AG09319 (cell line): ENCODE measurements at places on chromosomes 6 and 20.

DNA sequence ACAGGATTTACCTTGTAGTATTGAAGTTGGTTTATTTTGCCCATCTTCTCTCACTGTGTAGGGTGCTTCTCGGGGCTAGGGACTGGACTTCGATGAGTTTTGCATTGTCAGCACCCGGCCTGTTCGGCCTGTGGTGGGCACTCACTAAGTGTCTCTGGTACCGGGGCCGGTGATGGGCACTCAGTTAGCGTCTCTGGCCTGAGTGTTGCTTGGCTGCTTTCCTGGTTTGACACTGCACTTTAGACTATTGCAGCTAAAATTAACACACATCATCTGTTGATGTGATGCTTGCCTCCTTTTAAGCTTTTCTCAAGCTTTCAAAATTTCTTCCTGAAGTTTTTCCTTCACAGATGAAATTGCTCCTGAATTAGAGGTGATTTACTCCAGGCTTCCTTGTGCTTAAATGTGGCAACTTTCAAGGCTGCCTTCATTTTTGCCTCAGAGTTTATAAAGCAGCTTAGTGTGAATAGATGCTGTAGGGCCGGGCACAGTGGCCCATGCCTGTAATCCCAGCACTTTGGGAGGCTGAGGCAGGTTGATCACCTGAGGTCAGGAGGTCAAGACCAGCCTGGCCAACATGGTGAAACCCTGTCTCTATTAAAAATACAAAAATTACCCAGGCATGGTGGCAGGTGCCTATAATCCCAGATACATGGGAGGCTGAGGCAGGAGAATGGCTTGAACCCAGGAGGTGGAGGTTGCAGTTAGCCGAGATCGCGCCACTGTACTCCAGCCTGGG lies 41.7 kb upstream of the TULP4 start:
- DNase-seq, result no peak

DNA sequence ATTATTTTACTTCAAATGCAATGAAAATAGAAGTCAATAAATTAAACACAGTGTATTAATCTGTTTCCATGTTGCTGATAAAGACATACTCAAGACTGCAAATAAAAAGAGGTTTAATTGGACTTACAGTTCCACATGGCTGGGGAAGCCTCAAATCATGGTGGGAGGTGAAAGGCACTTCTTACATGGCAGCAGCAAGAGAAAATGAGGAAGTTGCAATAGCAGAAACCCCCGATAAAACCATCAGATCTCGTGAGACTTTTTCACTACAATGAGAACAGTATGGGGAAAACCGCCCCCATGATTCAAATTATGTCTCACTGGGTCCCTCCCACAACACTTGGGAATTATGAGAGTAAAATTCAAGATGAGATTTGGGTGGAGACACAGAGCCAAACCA lies 82.2 kb downstream of the GPR63 start:
- no peak for DNase-seq

DNA sequence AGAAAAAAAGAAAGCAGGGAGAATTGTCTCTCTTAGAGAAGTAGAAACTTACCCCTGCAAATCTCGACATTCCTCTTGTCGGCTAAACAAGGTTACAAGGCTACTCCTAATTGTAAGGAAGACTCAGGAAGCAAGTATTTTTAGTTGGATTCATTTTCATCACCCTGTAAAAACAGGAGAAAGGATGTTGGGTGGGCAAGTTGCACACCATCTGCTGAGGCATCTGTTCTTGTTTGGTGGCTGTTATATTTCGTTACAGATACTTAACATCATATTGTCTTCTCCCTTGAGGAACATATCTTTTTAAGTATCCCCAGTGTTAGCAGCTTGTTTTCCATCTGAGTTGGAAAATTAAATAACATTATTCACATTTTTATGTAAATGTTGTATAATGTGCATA lies 187.5 kb downstream of the PLCB4 start:
- no peak for DNase-seq

- no peak for DNase-seq
Measured at GRCh38 chr6:55449225-55449624, 122.0 kb downstream of the GFRAL start.

DNA sequence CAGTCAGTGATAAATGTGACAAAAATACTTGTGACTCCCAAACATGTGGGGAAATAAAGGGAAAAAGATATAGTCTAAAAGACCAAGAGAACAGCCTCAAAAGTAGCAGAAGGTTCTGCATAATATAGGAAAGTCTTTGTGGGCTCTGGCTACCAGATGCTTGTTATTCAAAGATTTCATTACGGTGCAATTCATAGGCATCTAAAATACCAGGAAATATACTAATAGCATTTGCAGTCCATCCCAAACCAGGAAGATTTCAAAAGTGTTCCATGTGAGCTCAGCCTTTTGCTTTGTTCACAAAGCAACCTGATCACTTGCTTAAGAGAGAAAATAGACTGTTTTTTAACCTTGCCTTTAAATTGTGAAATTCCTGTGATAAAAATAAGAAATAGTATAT lies 506.7 kb upstream of the MARCKS start:
- no peak for DNase-seq

DNA sequence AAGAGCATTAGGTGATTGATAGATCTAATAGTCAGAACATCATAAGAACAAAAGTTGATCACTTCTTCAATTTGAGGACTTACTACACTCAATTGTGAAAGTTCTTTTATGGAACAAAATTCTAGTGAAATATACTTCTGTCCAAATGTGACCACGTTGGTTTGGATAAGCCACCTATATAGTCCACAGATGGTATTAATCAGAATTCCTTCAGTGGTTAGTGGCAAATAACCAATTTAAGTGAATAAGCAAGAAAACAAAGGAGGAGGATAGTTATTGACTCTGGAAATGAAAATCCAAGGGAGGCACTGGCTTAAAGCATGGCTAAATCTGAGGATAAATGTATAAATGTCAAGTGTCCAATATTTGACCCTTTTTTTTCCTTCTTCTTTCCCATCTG lies 268.5 kb upstream of the MARCKS start:
- DNase-seq, result no peak

DNA sequence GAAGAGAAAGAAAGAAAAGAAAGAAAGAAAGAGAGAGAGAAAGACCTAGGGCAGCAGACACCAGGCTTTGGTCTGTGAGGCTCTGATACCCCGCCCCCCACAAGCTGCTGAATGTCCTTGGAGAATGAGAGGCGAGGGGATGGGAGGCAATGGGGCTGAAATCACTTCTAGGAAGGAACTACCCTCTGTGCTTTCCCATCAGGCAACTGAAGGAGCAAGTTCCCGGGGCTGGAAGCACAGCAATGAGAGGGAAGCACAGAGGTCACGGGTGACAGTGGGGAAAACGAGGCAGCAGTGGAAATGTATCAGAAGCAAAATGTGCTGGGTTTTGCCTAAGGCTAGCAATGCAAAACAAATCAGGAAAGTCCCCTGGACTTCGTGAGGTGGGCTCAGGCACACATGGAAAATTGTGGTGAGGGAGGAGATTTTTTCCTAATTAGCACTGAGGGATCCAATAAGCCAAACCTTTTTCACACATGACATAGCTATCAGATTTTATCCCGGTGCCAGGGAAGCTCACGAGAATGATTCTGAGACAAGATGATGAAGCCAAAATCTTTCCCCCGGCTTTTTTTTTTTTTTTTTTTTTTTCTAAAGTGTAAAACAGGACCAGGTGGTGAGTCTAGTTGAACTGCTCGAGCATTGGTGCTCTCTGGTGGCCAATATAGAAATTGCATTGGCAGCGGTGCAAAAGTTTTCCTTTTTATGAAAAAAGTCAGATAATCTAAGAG lies 16.8 kb upstream of the ARFGEF2 start:
- peak; percentile 35 for DNase-seq

DNA sequence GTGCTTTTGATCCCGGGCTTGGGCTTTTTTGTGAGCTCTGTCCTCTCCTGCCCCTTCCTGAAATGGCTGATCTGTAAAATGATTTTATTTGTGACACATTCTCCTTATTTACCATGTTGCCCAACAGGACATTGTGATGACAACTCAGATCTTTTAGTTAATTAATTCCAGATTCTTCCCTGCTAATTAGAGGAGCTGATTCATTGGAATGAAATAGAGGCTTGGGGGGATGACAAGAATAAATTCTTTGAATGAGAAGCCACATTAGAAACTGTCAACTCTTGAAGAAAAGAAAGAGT lies 26.1 kb upstream of the GABRR1 start:
- no peak for DNase-seq

DNA sequence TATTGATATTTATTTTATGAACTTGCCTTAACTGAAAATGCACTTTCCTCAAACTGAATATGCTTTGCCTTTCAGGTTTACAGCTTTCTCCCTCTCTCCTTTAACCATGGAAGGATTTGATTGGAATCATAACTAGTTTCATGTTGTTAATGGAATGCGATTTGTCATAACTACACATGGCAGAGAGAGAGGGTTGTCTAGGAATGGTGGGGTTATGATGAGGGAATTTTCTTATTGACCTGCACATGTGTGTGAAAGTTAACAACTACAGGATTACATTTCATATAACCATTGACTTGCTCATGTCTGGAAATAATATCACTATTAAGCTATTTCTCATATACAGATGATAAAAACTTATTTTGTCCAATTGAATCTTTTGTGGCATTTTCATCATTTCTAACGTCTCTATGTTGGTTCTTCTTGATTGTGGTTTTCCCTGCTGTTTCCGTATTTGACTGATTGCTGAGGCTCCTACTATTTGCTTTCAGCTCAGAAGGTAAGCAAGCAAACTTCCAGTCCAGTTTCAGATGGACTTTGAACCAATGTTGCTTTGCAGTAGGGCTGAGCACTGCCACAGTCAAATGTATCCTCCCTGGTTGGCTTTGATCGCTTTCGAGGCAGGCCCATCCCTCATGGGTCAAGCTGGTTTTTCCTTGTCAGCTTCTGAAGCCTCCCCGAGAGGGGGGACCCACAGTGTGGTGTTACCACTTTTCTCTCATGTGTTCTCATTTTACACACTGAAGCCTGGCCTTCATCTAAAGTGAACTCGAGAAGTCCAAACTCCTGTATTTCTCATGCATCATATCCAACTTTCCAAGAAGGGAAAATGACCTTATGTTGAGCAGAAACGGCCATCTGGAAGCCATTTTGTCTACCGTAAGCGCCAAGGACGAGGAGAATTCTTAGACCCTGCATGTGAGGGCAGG lies 7.6 kb upstream of the CCN2 start:
- no peak for DNase-seq

- peak; percentile 31 for DNase-seq
Measured at GRCh38 chr20:9353916-9354276, 160.5 kb upstream of the LAMP5 start.

DNA sequence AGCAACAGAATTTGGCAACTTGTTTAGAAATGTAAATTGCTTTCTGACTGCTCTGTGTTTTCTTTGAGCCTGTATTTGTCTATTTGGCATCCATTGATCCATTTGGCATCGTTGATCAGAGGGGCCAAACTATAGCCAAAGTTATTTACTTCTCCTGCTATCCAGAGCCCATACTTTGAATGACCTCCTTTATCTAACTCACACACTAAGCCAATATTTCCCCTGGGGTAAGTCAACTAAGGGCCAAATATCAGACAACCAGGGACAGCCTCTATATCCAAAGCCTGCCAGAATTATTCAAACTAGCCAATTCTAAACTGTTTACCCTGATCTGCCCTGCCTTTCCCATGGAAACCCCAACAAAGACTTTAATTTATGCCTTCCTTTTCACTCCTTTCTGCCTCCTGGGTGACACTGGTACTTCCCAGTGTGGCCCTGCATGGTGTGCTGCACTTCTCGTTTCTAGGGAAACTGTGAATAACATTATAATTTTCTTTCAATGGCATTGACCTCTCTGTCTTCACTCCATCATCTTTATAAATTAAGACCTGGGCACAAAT lies 19.8 kb upstream of the ZNF184 start:
- no peak for DNase-seq

DNA sequence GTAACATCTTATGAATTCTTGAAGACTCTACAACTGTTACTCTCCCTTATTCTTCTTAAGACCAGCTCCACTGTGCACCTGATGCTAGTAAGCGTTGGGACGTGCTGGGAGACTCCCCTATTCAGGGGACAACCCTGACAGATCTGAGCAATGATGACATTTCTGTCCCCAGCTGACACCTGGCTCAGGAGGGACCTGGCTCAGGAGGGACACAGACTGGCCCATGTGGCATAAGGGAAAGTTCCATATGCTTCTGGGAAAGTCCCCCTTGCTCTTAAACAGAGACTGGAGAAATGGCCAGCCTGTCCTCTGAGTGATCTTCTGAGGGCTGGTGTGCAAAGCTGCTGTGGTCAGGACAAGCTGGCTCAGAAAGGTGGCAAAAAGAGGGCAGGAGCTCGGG lies 10.0 kb upstream of the CD93 start:
- no peak for DNase-seq

- DNase-seq, result no peak
Measured at GRCh38 chr6:13486679-13487121, 700 bp downstream of the GFOD1 start.

GRCh38 chr20:23568320-23568970 lies at the start of gene CST9L:
TSS of gene CST9L (minus strand) at chr20:23568484. CDS start at chr20:23568450, 34 bp downstream.
- DNase-seq, result no peak

DNA sequence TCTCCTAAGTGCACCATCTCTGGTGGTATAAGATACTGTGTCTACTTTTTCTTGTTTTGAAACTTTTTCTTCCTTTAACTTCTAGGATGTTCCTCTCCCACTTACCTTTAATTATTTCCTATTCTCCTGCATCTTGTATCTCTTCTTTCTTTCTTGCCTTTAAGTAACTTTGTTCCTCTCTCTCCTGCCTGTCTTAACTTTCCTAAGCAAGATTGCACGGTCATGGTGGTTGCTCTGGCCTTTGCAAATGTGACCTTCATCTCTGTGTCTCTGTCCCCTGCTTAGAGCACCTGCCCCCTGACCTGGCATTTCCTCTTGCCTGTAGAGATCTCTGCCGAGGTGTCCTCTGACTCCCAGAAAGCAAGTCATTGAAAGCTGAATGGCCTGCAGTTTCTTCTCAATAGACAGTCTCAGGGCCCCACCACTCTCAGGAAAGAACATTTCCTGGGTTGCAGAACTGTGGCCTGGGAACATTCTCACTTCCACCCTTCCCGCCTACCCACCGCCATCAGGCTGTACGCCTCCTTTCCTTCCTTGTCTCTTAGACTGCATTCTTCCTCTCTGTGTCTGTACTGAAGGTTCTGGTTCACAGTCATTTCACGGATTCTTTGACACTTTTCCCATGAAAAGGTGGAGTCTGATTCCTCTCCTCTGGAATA lies 12.8 kb downstream of the ZDHHC14 start:
- DNase-seq, result no peak

- no peak for DNase-seq
Measured at GRCh38 chr6:166046982-166047381, 120.7 kb downstream of the TBXT start.

- no peak for DNase-seq
Measured at GRCh38 chr6:14211562-14211942, 94.0 kb downstream of the CD83 start.

- DNase-seq, result no peak
Measured at GRCh38 chr6:158290659-158291058, 21.6 kb upstream of the TULP4 start.

DNA sequence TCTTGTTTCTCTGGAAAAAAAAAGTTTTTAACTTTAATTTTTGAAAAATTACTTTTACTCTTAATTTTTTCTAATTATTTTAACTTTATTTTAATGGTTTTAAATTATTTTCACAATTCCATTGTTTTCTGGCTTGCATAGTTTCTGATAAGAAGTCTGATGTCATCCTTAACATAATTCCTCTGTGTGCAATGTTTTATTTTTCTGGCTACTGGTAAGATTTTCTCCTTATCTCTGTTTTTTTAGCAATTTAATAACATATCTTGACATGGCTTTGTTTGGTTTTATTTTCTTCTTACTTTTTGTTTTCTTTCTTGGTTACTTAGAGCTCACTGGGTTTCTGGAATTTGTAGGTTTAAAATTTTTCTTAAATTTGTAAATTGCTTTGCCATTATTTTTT lies 114.8 kb downstream of the TBXT start:
- DNase-seq, result no peak
